ENCODE measurements at places on chromosomes 7 and 10.

GRCh38 chr10:71889388-71889987 is 38.4 kb upstream of the PSAP start:
- DNase-seq = no peak

DNA sequence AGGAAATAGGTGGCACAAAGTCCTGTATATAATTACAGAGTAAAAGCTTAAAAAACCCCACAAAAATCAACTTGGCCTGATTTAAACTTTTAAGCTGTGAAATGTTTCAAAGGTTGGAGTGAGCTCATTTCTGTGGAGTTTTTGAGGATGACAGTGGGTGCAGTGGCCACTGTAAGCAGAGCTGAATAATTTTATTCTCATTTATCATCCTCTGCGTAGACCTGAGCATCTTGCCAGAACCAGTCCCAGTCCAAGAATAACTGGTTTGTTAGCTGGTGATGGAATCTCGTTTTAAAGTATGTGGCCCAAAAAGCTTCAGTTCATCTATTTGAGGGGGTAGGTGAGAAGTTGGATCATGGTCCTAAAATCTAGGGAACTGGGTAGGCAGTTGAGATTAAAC is 4.4 kb downstream of the BMPER start:
- DNase-seq = no peak

GRCh38 chr7:116793795-116794340 is 68.5 kb upstream of the CAPZA2 start:
- no peak for DNase-seq

GRCh38 chr7:120181499-120181898 is 91.5 kb upstream of the KCND2 start:
- no peak for DNase-seq

- DNase-seq = no peak
These were observed 20.0 kb upstream of the IFIT2 start for GRCh38 chr10:89281606-89282395.

GRCh38 chr7:4819560-4820404 is 42.0 kb downstream of the PAPOLB start:
- DNase-seq = no peak

- DNase-seq = no peak
These were observed 20.4 kb upstream of the ZNF488 start for GRCh38 chr10:47404446-47404845.

DNA sequence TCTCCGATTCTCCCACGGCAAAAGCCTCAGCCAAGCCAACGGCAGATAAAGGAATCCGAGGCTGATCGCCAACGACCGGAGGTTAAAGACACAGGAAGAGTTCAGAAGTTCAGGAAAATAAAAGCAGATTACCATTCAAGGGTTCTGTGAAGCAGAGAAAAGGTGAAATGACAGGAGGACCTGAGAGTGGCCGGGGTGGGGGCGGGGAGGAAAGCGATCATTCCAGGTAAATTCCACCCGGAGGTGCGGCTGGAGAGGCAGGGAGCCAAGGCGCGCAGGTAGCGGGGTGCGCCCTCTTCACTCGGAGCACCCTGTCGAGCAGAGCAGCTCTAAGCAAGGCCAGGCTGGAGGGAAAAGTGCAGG is 35.3 kb upstream of the SEPHS1 start:
- DNase-seq = no peak

Data from COLO829 (cell line).